ENCODE measurements at places on chromosomes 1 and 21.

- DNase-seq: peak; percentile 65
Observed at GRCh38 chr1:14725695-14726094, 127.2 kb downstream of the KAZN start.

DNA sequence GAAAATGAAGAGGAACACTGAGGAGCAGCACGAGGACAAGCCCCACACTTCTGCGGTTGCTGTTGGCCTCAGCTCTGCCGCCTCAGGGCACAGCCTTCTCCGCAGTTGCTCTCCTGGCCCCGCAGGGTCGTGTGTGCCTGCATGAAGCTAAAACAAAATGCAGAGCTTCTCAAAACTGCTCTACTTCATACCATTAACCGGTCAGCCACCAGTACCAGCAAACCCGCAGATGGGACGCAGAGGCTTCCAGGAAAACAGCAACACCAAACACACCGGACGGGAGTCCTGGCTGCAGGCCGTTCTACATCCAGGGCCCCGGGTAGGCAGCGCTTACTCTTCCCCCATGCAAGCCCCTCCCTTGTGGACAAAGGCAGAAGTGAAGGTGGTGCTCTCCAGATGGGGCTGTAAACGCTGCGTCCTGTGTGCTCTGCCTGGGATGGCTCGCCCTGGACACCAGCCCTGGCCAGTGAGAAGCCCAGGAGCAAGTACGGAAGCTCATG, 7.1 kb upstream of the C1orf159 start:
- peak; percentile 16 for DNase-seq

- no peak for DNase-seq
Observed at GRCh38 chr1:39596163-39596562, 19.6 kb upstream of the PABPC4 start.

- peak; percentile 69 for DNase-seq
Observed at GRCh38 chr1:211135342-211135950, 1.5 kb upstream of the KCNH1 start.

DNA sequence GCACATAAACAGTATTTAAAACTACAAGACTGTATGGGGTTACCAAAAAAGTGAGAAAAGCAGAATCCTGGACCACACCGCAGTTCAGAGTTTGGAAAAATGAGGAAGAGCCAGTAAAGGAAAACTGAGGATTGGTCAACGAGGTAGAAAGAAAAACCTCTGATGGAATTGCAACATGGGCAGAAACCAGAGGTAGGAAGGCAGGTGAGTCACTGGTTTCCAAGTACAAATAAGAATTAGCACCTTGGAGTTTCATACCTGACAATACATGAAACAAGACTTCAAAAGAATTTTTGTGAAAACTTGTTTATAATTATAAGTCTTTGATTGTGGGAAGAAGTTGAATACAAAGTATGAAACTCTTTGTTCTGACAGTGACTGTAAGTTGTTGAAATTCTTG, 533.7 kb upstream of the DAB1 start:
- DNase-seq: no peak

DNA sequence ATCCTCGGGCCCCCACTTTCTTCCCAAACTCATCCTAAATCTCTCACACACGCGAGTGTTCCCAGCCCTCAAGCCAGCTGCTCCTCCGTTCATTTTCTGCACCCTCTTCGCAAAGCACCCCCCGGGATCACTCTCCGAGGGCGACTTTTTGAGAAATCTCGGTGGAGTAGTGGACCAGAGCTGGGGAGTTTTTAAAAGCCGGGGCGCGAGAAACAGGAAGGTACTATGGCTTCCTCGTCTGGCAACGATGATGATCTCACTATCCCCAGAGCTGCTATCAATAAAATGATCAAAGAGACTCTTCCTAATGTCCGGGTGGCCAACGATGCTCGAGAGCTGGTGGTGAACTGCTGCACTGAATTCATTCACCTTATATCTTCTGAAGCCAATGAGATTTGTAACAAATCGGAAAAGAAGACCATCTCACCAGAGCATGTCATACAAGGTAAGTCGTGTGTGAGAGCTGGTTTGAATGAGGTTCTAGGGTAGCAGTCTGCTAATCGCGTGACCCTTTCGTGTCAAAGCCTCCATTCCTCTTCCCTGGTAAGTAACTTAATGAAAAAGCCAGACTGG, 800 bp downstream of the DR1 start:
- DNase-seq: peak; percentile 38

DNA sequence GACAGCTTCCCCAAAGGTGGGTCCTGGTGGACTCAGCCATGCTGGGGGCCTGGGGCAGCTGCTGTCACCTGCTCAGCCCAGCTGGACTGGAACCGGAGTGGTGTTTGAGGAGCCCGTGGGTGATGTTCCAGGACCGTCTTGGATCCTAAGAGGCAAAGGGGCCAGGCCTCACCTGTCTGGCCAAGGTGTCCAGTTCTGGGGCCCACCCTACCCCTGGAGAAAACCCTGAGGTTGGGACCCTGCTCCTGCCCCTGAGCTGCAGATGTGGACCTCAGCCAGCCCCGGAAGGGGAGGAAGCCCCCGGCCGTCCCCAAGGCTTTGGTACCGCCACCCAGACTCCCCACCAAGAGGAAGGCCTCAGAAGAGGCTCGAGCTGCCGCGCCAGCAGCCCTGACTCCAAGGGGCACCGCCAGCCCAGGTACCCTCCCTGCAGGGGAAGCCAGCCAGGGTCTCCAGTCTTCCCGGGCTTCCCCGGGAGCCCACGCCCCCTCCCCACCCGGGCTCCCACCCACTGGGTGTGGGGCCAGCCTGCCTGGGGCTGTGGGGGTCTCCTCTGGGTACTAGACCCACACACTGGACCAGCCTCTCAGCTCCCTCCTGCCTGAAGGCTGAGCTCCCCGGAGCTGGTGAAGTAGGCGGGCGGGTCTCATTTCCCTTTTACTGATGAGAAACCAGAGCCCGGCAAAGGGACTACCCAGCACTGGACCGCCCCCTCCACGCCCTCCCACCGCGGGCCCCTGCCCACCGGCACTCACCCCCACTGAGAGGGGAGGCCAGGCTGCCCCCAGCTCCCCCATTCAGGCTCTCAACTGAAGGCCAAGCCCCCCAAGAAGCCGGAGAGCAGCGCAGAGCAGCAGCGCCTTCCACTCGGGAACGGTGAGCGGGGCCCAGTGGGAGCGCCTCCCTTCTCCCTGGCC, 1.3 kb downstream of the AIRE start:
- DNase-seq: no peak

GRCh38 chr21:36184545-36184944, 27.9 kb downstream of the DOP1B start:
- DNase-seq: no peak

DNA sequence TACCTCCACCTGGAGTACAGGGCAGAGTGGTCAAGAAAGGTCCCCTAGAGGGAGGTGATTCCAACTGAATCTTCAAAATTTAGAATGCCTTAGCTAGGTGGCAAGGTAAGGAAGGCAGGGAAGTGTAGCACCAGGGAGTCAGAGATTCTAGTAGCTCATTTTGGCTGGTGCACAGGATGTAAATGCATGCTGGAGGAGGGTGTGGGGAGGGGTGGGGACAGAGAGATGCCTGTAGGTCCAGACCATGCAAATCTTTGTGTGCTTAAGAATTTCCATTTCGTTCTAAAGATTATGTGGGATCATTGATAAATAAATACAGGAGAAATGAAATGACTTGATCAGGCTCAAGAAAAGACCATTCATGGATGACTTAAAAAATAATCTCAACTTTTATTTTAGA, 11.0 kb upstream of the CACHD1 start:
- DNase-seq: no peak

DNA sequence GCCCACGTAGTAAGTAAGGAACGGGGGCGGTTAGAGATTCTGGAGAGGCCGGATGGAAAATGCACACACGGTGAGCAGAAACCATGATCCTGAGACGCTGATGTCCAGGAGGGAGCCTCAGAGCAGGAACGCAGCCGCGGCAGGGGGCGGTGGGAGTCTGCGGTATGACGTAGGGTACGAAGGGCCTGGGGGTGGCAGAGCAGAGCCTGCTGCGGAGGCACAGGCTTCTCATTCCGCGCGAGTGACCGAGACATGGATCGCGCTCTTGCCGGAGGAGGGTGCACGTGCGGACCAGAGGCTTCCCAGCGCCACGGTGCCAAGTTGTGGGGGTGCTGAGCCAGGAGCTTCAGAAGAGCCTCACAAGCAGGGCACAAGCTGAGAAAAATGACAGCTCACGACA, 176.2 kb downstream of the KIF26B start:
- DNase-seq: no peak

GRCh38 chr1:114134518-114134917, 19.2 kb downstream of the SYT6 start:
- no peak for DNase-seq

- DNase-seq: no peak
Observed at GRCh38 chr1:12407962-12408454, 178.2 kb downstream of the VPS13D start.

- DNase-seq: no peak
Observed at GRCh38 chr1:54982739-54983138, 2.3 kb downstream of the TMEM61 start.

GRCh38 chr21:24428591-24429199, 1178.6 kb downstream of the MRPL39 start:
- peak; percentile 12 for DNase-seq

DNA sequence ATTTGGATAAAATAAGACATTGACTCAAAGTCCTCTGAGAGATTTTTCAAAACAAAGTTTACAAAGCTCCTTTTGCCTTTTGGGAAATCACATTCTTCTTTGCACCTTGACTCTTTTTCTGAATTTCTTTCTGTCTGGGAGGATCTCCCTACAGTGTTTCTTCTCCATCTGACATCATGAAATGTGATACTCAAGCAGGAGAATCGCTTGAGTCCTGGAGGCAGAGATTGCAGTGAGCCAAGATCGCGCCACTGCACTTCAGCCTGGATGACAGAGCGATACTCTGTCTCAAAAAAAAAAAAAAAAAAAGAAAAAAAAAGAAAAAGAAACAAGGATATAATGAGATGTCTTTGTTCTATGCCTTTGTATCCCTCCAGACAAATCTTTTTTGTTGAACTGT, 13.3 kb upstream of the GRIK1 start:
- DNase-seq: no peak

DNA sequence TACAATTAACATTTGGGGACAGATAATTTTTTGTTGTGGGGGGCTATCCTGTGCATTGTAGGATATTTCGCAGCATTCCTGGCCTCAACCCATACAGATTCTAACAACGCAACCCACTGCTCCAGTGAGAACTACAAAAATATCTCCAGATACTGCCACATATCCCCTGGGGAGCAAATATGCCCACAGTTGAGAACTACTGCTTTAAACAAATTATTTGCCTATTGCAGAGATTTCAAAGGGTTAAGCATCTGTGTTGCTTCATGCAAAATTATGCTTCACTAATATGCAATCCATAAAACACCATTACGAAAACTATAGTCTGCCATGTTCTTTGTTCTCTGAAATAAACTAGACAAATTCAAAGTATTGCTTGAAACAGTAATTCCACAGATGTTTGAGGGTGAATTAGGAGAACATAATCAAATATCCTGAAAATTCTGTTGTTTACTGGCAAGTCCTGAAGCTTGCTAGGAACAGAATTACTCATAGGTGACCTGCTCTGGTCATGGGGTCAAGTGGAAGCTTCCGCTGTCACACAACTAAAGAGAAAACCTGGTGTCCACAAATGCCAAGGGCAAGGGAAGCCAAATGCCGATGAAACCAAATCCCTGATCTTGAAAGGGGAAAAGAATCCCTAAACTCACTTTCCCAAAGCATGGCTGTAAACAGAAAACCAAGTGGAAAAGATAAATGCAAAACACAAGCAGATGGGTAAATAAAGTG, 149.4 kb downstream of the RERE start:
- DNase-seq: no peak

DNA sequence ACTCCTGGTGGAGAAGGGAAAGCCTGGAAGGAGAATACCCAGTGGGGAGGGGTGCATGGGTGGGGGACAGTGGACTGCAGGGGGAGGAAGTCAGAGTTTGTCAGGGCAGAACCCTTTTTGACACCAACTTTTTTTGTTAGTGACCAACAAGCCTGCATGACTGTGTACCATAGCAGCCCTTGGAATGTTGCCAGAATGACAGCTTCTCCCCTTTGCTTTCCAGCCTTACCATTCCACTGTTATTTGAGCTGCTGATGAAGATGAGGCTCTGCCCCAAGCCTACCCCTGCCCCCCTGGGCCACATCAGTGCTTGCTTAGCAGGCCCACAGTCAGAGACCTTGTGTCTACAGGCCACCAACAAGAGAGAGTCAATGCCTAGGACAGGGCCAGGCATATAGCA, 341.2 kb downstream of the HHAT start:
- DNase-seq: peak; percentile 59

- peak; percentile 90 for DNase-seq
Observed at GRCh38 chr1:153626904-153627714, at the start of gene S100A13. Gene S100A13 (minus strand): TSS chr1:153627505. CDS start chr1:153626472, 1,033 bp downstream.

GRCh38 chr1:201530741-201531531, 8.0 kb upstream of the NAV1 start:
- peak; percentile 93 for DNase-seq

GRCh38 chr1:35622510-35623178, 18.7 kb downstream of the PSMB2 start:
- no peak for DNase-seq

DNA sequence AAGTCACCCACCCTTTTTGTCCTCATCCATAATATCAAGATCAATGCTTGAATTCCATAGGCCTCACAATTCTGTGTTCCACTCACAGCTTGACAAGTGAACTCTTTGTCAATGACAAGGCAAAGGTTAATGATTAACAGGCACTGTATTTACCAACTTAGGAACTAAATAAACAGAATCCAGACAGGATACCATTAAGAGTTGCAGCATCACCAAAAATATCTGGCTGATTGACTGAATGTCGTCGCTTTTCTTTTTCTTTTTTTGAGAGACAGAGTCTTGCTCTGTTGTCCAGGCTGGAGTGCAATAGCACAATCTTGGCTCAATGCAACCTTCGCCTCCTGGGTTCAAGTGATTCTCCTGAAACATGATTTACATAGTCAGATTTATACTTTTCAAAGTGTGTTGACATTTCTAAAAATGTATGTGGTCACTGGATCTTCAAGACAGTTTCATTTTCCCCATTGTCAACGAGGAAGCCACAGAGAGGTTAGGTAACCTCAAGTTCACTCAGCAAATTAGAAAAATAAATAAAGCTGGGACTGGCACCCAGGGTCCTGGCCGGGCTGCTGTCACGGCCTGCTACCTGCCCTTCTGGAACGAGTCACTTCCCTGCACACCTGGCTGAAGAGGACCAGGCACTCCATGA, 81.0 kb downstream of the PDE9A start:
- no peak for DNase-seq

- DNase-seq: peak; percentile 92
Observed at GRCh38 chr1:1631782-1632420, at the start of gene MMP23B. Gene MMP23B (plus strand): TSS chr1:1632173. CDS start chr1:1632219, 46 bp downstream.

GRCh38 chr1:100928128-100928527, 32.2 kb downstream of the SLC30A7 start:
- DNase-seq: no peak

GRCh38 chr1:30029677-30030076, 693.7 kb downstream of the MATN1 start:
- DNase-seq: no peak

DNA sequence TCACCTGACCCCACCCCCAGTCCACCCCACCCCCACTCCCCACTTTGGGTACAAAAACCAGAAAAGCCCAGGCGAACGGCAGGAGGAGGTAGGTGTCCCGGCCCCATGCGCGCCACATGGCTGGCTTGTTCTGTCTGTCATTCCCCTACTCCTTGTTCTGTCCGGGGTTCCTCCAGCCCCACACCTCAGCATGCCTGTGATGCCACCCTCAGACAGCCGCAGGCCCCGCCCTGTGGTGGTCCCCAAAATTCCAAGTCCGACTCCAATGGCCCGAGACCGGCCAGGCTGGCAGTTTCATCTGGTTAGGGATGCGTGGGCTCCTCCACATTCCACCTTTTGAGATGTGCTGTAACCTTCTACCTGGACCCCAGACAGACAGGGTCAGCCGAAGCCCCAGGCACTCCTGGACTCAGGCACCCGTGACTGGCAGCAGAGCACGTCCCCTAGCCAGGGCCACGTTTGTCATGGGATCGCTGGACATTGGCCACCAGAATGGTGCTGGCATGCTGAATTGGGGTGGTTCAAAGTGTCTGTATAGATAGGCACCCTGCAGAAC, 94.4 kb downstream of the WDR4 start:
- DNase-seq: no peak
